ENCODE measurements at places on chromosomes 3 and 15.

DNA sequence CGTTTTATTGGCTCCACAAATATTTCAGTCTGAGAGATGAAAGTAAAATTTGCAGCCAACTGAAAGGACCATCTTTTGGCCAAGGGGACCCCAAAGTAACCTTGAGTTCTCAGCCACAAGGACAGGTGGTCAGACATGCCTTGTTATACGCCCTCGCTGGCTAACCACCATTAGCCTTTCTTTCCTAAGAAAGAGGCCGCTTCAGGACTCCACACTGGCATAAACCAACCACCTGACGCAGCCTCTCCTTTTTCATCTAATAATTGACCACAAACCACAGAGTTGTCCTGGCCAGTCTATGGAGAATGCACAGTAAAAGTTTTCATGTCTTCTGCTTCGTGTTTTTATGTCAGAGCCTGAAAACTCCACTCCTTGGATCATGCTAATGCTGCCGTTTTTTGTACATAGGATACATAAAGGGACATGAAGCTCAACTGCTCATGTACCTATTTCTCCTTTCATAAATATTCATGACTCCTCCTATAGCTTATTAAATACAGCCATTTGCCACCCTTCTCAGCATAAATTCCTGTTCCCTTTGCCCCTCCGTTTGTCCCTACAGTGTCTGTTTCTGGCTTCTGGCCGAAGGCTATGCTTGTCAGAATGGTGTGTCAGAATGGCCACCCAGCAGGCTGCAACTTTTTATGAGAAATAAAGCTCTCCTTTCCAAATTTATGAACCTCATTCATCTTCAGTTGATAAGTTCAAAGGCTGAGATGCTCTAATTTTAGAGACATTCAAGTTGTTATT, 374.1 kb upstream of the RBMS3 start:
- DNase-seq = no peak

DNA sequence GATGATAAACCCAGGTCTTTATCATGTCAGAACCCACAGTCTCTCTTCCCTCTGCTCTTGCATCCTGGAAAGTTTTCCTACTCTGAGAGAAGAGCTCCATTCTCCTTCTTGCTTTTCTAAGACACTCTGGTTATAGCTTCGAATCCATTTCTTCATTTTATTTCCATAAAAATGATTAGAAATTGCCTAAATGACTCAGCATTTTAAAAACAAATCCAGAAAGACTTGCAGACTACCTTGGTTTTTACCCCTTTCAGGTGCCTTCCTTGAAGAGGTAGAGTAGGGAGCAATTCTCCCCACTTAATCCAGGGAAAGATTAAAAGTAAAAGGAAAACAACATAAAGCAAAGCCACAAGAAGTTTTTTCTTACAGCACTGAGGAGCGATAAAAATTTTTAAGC, 1256.0 kb downstream of the ROBO1 start:
- DNase-seq = no peak

- no peak for DNase-seq
Observed at GRCh38 chr15:77502379-77503095, 81.8 kb downstream of the HMG20A start.

DNA sequence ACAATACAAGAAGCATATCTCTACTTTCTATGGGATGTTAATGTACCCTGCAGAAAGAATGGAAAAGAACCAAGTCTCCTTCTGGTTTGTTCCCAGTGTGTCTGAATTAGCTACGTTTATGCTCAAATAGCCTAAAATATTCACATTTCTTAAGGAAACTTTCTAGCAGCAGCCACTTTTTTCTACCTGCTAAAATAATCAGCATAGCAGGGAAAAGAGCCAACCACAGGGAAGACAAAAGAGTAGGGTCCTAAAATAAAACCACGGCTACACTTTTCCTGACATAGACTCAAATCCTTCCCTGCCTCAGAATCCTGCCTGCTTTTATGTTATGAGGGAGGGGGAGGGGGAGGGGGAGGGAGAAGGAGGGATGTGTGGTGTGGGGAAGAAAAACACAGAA, 136.7 kb downstream of the GBE1 start:
- no peak for DNase-seq

DNA sequence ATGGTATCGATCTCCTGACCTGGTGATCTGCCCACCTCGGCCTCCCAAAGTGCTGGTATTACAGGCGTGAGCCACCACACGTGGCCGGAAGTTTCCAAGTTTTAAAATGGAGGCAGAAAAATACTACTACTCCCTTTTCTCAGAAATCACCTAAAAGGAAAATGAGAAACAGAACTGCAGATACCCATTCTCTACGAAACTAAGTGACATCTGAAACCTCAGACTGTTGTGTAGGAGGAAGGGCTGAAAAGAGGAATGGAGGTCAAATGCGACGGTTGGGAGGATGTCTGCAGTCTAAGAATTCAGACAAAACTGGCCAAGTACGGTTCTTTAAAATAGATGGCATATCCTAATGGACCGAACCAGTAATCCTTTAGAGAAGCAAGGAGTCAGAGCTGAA, 24.1 kb downstream of the WDR48 start:
- DNase-seq = no peak

DNA sequence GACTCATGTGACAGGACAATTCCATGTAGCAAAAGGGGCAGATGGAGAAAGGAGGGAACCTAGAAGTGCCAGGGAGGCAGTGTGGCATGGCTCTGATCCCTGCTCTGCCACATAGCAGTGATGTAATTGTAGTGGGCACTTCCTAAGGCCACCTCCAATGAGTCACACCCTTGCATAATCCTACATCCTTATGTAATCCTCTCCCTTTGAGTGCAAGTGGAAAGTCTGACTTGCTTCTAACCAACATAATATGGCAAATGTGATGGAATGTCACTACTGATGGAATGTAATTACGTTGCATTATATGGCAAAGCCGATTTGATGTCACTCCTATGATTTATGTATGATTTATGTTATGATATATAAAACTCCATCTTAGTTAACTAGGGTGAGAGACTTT, 72.9 kb upstream of the ATP2C1 start:
- DNase-seq = peak; percentile 87

DNA sequence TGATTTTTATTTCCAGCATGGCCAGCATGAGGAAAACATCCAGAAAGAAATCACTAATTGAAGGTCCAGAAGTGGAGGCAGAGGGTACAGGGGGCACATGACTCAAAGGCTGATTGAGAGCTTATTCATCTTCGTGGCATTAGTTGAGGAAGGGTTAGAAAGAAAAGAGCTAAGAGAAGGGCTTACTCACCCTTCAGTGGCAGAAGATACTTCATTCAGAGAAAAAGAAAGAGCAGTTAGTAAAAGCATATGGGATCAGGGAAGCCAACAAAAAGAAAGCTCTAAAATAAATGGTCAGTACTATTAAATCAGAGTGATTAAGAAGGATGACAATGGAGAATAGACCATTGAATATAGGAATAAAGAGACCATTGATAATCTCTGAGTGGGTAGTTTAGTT, 25.2 kb downstream of the GAP43 start:
- no peak for DNase-seq

GRCh38 chr3:152556731-152557254, 278.1 kb upstream of the P2RY1 start:
- peak; percentile 30 for DNase-seq

DNA sequence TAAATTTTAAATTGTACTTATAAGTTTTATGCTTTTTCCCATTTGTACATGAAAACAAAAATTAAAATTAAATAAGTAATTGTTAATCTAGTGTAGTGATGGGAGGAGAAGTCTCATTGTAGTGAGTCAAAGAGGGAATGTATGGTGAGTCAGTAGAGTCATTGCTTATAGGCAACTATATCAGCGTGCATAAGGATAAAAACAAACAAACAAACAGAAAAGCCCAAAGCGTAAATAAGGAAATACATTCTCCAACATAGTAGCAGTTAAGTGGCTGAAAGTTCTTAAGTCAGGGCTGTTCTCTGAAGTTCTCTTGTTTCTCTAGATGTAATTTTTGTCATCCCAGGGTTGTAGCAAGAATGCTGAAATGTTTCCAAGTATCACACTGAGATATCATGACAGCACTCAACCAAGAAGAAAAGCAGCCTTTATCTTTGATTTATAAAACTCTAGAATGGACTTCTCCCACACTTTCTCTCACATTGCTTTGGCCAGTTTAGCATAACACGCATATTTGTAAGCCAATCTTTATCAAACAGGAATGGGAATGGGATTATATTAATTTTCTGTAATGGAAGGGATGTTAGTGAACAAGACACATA, 184.1 kb upstream of the TP63 start:
- DNase-seq = no peak

GRCh38 chr3:58866079-58866478, 183.7 kb downstream of the CFAP20DC start:
- no peak for DNase-seq

- DNase-seq = no peak
Observed at GRCh38 chr3:134613006-134613520, 37.8 kb downstream of the KY start.

DNA sequence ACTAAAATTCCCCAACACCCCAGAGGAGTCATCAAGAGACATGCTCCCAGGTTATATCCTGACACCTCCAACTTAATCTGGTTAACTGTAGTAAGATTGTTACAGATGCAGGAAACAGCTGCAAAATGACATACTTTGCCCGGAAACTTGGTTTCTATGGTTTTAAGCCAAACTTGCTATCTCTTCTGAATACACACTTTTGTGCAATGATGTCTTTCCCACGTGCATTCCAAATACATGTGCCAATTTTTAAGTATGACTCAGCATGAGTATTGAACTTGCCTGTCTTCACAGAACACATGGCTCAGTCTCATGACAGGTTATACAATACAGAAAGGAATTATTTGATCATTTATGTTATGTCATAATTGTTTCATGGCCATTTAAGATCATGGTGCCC, 207.0 kb upstream of the DCBLD2 start:
- DNase-seq = peak; percentile 92

DNA sequence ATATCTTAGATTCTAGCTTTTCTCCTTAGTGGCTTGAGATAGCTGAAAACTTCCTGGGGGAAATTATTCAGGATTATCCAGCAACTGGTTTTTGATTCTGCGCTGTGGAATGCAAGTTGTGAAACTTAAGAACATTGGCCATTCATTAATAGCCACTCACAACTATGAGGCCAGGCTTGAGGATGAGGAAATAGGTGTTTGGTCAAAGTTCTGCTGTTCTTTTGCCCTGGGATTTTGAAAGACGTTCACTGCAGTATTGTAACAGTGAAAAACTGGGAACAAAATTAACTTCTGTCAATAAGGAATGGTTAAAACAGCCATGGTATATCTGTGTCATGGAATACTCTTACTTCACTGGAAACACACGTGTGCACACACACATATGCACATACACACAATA, 44.1 kb downstream of the CTXND1 start:
- DNase-seq = peak; percentile 36

DNA sequence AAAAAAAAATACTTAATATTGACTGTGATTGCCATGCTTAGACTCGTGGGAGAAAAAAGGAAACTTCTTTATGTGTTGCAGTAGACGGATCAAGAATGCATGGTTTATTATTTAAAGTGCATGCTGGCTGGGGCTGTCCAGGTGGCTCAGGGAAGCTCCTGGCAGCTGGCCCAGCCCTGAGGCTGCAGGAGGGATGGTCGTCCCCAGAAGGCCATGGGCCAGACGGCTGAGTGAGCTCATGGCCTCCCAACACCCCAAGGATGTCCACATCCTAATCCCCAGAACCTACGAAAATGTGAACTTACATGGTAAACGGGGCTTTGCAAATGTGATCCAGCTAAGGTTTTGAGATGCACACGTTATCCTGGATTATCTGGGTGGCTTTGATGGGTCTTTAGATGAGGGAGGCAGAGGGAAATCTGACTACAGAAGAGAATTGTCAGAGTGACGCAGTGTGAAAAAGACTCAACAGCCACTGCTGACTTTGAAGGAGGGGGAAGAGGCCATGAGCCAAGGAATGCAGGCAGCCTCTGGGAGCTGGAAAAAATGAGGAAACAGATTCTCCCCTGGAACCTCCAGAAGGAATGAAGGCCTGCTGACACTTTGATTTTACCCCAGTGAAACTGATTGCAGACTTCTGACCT, 29.8 kb downstream of the ADAMTS17 start:
- DNase-seq = no peak

DNA sequence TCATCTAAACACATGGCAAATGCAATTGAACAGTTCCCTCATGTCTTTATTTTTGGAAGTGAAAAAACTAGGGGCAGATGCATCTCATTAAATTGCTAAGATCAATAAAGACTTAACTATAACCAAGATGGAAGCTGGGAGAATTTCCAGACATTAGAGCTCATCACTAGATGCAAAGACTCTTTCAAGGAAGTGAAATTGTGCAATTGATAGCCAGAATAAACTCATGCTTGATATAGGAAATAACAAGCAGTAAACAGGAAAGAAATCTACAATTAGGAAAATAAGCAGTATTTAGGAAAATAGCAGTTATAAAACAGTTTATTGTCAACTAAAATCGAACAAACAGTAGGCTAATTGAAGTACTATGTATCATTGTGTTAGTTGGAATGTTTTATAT, 8.8 kb upstream of the ANKUB1 start:
- no peak for DNase-seq

DNA sequence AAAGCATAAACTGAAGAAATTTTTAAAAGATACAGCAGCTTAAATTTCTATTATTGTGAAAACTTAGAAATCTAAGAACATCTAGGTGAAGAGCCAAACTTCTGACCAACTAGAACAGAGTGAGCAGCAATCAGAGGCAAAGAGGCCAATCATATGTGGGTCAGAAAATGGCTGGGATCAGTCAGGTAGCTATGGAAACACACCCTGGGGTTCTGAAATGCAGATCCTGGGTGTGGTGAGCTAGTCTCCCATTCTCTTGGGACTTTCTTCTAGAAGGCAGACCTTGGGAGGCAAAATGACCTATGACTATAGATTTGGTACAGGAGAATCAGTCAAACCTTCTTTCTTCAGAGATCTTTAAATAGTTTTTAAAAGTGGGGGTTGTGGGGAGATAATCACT, 385.8 kb downstream of the TBC1D5 start:
- DNase-seq = peak; percentile 3

GRCh38 chr15:89196994-89197393, 24.4 kb downstream of the RLBP1 start:
- peak; percentile 11 for DNase-seq

- no peak for DNase-seq
Observed at GRCh38 chr3:22986958-22987357, 216.2 kb upstream of the UBE2E2 start.

GRCh38 chr3:143633816-143634215, 214.5 kb downstream of the SLC9A9 start:
- no peak for DNase-seq
